Right ventricle myocardium inferior (tissue), 1 donor: ENCODE measurements at places on chromosomes 11 and 22. TPM values are rescaled to one million over a fixed set of nuclear protein-coding genes. Genes with fewer than 3 reads are reported as not detected.
A peak's percentile ranks its signal among the peaks of the same experiment; 100 is the strongest.

DNA sequence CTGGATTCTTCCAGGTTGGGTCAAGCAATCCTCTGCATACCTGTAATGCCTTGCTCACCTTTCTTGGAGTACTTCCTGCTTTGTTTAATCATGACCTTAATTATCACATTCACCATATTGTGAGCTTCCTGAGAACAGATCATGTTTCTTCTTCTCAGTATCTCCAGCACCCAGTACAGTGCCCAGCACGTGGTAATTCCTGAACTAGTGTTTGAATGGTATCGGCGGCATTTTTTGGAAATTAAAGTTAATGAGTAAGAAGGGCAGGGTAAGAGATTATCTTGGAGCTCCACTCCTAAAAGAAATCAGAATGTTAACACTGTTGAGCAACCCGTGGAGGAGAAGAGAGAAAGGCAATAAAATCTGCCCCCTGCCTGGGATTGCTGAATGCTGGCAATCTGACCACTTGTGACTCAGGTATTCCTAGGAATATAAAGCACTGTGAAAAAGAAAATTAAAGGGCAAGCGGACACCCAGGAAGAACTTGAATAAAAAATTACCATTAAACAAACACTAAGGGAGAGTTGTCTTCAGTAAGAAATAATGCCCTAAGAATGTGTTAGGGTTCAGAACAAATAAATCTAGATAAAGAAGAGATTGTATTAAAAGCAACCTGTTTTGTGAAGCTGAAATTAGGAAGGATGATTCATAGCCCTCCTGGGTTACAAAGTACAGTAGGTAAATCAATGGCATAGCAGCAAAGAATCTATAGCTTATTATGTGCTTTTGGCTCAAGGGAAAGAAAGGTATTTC is 92.9 kb downstream of the PDHX start:
- DNase-seq, result no peak

GRCh38 chr22:27452245-27452644 is 349.3 kb downstream of the MN1 start:
- no peak for DNase-seq

The OR6Q1 gene
- total RNA-seq, result not detected

DNA sequence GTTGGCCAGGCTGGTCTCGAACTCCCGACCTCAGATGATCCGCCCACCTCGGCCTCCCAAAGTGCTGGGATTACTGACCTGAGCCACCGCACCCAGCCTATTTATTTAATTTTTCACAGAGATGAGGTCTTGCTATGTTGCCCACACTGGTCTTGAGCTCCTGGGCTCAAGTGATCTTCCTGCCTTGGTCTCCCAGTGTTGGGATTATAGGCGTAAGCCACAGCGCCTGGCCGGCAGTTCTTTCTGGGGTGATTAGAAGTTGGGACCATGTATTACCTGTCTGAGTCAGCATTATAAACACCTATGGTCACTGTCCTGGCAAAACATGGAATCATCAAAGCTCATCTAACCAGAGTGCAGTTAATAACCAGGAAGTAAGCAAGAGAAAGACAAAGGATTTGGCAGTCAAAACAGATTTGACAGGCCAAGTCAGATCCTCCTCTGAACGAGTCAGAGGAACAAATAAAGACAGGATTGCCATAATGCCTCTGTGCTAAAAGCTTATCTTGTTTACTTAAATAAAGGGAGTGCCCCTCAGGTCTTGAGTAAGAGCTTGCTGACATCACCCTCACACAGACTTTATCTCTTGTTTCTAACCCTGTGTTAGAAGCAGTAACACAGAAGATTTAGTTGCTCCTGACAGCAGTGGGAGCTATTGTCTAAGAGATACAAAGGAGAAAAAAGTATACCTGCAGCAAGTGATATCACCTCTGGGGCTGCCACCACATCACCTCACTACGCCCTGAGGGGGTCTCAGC is 3.7 kb downstream of the SERPIND1 start:
- no peak for DNase-seq

DNA sequence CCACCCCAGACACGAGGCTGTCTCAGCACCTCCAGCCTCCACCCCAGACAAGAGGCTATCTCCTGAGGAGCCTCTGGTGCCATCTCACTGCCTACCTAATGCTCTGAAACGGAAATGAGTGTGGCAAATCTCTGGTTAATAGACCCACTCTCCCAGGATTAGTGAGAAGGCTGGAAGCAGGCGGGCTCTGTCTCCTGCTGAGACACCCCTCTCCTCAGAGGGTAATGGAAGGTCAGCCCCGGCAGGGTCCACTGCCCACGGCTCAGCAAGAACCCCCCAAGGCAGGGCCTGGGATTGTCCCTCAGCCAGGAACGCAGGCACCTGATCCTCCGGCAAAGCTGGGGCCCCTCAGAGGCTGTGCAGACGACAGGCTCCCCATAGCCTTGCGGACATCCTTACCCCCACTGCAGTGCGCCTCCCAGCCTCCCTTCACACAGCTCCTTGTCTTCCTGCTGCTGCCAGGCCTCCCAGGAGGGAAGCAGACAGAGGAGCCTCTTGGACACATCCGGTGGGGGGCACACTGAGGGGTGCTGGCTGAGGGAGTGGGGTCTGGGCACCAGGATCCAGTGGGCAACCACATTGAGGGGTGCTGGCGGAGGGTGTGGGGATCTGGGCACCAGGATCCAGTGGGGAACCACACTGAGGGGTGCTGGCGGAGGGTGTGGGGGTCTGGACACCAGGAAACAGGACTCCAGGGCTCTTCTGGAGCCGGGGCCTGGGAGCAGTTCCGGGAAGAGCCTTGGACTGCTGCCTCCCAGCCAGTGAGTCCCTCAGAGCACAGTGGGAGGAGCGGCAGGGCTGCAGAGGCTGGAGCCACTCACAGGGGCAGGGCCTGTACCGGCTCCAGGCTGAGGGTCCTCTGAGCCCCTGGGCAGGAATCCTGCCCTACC is 13.1 kb downstream of the CHID1 start:
- DNase-seq, result no peak

The TMEM86A gene
- 4.6 TPM for total RNA-seq

The ALDH3B2 gene
- not detected for total RNA-seq

- DNase-seq, result no peak
Observed at GRCh38 chr11:11409901-11410300, 56.9 kb upstream of the CSNK2A3 start.

DNA sequence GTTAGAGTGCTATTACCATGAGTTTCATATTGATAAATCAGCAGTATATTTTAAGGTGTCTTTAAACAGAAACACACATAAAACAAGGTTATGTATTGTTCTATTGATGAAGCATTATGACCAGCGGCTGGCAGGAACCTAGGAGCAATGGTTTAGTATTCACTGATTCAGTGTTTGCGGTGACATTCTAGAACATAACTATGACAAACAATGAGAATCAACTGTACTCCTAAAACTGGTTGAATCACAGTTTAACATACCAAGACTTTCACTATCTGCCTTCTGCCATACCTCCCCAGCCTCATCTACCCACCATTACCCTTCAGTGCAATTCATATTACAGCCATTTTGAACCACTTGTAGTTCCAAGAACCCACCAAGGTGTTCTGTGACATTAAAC is 8.8 kb downstream of the HOATZ start:
- DNase-seq, result no peak

- no peak for DNase-seq
Observed at GRCh38 chr11:31799435-31800397, 11.4 kb downstream of the PAX6 start.

The RASD2 gene
- total RNA-seq, result 9.5 TPM

DNA sequence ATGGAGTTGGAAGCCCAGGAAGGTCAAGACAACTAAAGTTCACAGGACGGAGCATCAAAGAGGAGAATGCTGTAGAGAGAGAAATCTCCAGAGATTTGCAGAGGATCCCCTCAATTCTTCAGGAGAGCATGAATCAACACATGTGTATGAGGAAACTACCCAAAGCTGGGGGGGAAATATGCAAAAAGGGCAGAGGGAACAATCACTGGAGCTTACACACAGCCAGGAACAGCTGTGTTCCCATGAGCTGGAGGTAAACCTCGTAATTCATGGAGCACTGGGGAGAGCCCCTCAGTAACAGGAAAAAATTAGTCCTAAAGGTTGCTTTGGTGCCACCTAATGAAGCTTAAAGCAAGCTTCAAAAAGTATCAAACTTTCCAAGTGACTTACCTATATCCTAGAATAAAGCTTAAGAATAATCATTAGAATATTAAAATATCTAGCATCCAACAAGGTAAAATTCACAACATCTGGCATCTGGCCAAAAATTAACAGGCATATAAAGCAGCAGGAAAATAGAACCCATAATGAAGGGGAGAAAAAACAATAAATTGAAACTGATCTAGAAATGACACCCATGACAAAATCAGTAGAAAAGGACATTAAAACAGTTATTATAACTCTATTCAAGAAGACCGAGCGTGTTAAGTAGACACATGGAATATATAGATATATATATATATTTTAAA is 134.2 kb downstream of the STK33 start:
- no peak for DNase-seq

DNA sequence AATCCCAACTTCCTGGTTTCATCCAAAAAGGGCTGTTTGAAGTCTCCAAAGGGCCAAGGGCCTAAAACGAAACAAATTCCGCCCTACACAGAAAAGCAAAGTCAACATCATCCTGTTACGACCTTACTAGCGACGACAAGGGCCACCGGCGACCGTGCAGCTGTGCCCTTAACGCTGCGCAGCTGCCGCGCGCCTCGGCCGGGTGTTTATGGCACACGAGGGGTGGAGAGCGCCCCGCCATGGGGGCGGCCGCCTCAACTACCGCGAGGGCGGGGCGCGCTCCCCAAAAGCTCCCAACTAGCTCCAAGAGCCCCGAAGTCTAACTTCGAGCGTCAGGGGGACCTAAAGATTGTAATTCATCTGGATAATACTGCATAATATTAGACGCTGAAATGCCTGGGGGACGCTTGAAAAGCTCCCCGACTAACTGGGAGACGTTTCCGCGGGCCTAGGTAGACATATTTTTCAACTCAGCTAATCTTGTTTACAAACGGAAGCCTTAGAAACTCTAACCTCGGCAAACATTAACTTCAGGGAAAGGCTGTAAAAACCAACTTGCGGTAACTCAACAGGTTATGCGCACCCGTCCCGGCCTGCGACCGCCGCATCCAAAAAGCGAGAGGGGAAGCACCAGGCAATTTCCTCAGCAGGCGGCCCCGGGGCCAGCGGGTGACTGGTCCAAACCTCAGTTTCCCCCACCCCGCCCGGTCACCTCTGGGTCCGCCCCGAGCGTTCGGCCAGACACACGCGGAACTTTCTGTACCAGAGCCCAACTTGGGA is 694 bp downstream of the TMEM123 start:
- DNase-seq, result peak; percentile 88

The CATSPER1 gene
- total RNA-seq, result not detected

- DNase-seq, result no peak
Observed at GRCh38 chr11:101909087-101909486, 5.7 kb upstream of the CEP126 start.

DNA sequence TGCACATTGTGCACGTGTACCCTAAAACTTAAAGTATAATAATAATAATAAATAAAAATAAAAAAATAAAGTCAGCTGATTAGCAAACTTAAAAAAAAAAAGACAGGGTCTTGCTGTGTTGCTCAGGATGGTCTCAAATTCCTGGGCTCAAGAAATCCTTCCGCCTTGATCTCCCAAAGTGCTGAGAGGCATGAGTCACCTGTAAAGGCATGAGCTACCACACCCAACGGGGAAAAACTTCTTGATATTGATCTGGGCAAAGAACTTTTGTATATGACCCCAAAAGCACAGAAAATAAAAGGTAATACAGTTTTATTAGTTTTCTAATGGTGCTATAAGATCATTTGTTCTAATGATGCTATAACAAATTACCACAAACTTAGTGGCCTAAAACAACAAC is 46.1 kb downstream of the ENTHD1 start:
- DNase-seq, result no peak

- no peak for DNase-seq
Observed at GRCh38 chr11:44630511-44631210, 65.2 kb downstream of the CD82 start.

The SLC25A45 gene
- total RNA-seq, result 5.6 TPM

DNA sequence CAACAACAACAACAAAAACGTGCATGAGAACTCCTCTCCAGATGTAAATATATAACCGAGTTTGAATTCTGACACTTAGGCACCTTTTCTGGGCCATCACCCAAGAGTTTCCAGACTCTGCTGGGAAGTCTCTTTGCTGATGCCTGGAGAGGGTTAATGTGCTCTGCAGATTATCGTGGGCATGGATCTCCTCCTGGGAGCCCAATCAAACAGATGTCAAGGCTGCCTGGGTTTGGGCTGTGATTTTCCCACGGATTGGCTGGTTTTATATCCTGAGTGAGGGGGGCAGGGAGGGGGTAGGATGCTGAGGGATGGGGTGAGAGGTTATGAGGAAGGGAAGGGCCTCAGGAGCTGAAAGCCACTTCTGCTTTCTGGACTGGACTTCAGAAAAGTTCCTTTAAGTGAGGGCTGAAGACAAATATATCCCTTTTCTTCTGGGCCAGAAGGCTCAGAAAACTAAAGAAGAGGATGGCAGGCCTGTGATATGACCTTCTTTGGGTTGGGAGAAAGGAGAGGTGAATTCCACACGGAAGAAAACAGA is 4.2 kb downstream of the ELF5 start:
- no peak for DNase-seq

DNA sequence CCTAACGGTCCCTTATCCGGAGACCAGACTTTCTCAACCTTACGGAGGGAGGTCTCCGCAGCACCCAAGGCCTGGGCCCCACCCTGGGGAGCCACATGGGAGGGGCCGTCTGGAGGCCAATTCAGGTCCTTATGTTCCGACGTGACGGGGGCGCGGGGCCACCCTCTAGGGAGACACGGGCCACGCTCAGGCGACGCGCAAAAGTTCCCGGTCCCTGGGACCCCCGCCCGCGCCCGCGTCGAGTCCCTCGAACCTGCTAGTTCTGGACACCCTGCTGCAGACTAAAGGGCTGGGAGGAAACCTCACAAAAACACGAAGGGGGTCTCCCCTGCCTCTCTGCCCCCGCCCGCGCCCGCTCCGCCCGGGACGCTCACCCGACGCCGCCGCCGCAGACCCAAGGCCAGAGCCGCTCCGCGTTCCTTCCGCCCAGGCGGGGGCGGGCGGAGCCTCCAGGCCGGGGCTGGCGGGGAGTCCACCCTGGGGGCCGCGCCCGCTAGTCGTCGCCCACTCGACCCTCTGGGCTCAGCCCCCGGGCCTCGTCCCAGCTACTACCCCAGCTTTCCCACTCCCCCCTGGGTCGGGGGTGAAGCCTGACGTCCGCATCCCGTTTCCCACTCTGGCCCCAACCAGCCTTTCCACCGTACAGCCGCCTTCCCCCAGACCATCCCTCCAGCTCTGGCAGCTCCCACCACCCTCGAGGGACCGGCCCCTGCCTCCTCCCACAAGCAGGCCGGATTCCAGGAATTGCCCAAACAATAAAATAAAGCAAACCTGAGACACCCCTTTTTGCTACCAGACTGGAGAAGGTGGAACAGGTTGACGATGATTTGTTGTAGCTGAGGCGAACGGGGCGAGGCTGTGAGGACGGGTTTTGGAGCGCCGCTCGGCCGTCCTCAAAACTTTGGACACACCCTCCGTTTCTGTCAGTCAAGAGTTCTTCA is 2.7 kb downstream of the RNH1 start:
- DNase-seq, result peak; percentile 82

The APLNR gene
- 18.4 TPM for total RNA-seq
